Amniotic stem cell (primary cell): ENCODE measurements at places on chromosomes 6 and 20.
A peak's percentile ranks its signal among the peaks of the same experiment; 100 is the strongest.

DNA sequence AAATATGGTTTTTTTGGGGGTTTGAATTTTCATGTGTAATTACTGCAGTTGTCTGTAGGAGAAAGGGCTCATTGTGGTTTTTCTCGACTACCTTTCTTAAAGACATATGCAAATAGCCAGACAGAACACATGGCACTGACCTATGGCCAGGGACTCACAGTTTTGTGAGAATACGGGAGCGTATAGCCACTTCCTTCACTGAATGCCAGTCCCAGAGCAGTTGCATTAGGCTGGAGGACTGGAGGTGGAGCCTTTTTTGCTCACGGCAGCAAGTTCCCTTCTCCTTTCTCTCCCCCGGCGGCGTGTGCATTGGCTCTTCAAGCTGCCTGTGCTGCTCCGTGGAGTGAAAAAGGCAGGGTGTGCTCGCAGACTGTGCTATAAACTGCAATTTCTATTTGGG is 114.9 kb downstream of the AKAP7 start:
- DNase-seq = no peak

GRCh38 chr20:38555395-38555794 is 25.6 kb upstream of the ADIG start:
- no peak for DNase-seq

GRCh38 chr20:11443382-11444119 is 474.1 kb upstream of the BTBD3 start:
- no peak for DNase-seq

- DNase-seq = no peak
Observed at GRCh38 chr6:107114926-107115694, at the start of gene BEND3. BEND3 (minus strand) TSS chr6:107115515; CDS start chr6:107099285, 16,230 bp downstream.

- DNase-seq = no peak
Observed at GRCh38 chr6:64249115-64249514, 613.5 kb downstream of the PHF3 start.

GRCh38 chr20:50582092-50582491 is 71.9 kb downstream of the PTPN1 start:
- DNase-seq = no peak

DNA sequence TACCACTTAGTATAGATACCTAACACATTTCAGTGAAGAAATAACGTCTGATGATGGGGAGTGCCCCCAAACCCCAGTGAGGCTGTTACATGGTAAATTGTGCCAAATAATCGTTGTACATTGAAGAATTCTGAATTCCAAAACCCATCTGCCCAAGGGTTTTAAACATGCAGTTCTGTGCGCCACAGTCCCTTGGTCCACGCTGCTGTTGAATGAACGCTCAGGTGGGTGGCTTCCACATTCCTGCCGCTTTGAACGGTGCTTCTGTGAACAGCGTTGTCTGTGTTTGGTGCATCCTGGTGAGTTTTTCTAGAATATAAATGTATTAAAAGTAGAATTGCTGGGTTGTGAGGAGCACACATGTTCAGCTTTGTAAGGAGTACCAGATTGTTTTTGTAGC is 2.9 kb downstream of the GID8 start:
- no peak for DNase-seq

GRCh38 chr20:63194007-63194796 is 21.7 kb downstream of the YTHDF1 start:
- DNase-seq = no peak

- DNase-seq = no peak
Observed at GRCh38 chr20:61901392-61902220, 164.1 kb downstream of the TAF4 start.

- DNase-seq = no peak
Observed at GRCh38 chr6:25585225-25585624, 66.8 kb upstream of the SCGN start.

- no peak for DNase-seq
Observed at GRCh38 chr6:134267917-134268361, 50.0 kb downstream of the SGK1 start.

DNA sequence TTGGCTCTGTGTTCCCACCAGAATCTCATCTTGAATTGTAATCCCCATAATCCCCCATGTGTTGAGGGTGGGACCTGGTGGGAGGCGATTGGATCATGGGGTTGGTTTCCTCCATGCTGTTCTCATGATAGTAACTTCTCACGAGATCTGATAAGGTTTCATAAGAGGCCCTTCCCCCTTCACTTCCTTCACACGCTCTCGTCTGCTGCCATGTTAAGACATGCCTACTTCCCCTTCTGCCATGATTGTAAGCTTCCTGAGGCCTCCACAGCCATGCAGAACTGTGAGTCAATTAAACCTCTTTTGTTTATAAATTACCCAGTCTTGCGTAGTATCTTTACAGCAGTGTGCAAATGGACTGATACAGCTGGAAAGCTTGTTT is 90.0 kb downstream of the ELOVL5 start:
- DNase-seq = no peak

GRCh38 chr6:2891768-2892170 is 11.3 kb downstream of the SERPINB9 start:
- no peak for DNase-seq

DNA sequence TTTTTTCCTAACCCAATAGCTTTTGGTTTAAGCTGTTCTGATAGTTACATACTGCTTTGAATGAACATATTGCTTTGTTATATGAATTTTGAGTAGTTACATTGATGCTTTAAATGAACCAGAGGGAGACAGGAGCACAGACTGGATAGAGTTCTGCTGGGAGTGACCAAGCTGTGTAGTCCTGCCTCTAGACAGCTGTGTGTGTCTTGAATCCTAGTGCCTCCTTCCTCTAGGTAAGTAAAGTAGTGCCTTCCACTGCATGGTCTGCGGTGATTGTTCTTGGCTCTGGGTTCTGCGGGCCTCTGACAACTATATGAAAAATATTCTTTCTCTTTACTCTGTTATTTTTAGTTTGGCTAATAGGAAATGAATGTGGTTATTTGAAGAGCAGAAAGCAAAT is 46.0 kb upstream of the ADGRG6 start:
- DNase-seq = no peak

GRCh38 chr6:145081677-145082076 is 653.6 kb downstream of the EPM2A start:
- no peak for DNase-seq

- DNase-seq = no peak
Observed at GRCh38 chr6:165937564-165938358, 229.9 kb downstream of the TBXT start.

GRCh38 chr20:63857764-63858392 is 3.4 kb upstream of the ABHD16B start:
- no peak for DNase-seq

GRCh38 chr6:80946402-80946801 is 806.1 kb downstream of the TENT5A start:
- no peak for DNase-seq

- no peak for DNase-seq
Observed at GRCh38 chr6:27837625-27838057, 74.6 kb downstream of the OR2B2 start.

GRCh38 chr20:50395251-50395729 is 114.9 kb upstream of the PTPN1 start:
- no peak for DNase-seq

DNA sequence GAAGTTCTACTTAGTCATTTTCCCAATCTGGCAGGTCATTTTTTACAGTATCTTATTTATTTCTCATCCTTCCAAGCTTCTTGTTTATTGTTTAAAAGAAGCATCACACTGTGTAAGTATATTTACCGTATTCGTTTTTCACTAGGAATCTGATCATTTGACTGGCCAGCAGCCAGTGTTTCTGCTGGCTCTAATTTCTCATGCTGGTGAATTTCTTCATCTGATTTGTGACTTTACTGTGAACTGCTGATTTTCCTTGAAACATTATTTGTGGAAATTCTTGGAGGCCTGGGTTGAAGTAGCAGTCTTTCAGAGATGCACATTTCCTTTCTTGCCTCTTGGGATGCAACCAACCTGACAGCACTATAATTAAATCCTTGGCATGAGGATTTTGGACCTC is 65.9 kb downstream of the PREP start:
- no peak for DNase-seq

GRCh38 chr6:136077834-136078576 is 172.1 kb downstream of the MTFR2 start:
- DNase-seq = peak; percentile 87

- DNase-seq = no peak
Observed at GRCh38 chr6:133779916-133780695, 108.8 kb upstream of the TCF21 start.

GRCh38 chr6:100999034-100999597 is 118.0 kb upstream of the ASCC3 start:
- no peak for DNase-seq

DNA sequence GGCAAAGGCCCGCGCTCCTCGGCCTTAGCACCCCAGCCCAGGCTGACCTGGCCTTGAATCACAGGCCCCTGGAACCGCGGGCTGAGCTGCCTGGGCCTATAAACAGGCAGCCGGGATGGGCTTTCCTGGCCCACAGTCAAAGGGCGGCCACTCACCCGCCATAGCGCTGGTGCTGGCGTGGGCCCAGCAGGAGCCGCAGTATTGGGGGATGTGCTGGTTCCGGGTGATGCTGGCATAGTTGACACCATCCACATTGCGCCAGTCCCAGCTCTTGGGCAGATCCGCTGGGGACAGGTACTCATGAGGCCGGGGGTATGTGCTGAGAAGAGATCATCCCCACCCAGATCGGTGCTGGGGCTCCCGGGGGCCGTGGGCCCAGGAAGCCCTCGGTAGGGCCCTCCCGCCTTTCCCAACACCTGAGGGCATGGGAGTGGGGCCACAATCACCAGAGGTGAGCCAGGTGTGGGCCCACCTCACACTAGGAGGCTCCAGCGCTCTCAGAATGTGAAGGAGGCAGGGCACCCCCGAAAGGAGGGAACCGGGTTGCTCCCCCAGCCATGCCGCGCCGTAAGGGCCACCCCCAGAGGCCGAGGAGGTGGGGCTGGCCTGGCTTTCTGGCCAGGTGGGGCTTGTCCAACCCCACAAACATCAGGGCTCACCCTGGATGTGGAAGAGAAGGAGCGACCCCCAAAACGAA is 739 bp downstream of the CTSZ start:
- no peak for DNase-seq

GRCh38 chr20:64245746-64246595 is 9.6 kb upstream of the PCMTD2 start:
- no peak for DNase-seq

DNA sequence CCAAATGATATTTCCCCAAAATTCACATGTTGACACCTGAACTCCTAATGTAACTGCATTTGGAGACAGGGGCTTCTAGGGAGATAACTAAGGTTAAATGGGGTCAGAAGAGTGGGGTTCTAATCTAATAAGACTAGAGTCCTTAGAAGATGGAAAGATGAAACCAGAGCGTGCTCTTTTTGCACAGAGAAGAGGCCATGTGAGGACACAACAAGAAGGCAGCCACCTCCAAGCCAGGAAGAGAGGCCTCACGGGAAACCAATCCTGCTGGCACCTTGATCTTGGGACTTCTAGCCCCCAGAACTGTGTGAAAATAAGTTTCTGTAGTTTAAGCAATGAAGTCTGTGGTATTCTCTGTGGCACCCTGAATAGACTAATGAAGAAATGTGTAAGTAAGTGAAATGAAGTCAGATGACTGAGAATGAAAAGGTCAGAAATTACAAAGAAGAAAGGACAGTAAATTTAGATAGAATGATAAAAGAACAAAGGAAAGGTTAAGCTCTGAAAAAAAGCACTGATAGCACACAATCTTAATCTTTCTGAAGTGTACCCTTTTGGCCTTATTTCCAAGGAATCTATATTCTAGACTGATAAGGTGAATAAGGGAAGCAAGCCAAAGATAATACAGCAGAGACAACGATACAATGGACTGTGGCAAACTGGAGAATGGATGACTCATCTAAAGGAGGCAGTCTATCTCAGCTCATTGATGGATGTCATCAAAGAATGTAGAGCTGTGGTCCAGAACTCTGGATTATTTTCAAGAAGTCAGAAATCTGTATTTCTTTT is 110.4 kb downstream of the MYB start:
- no peak for DNase-seq

DNA sequence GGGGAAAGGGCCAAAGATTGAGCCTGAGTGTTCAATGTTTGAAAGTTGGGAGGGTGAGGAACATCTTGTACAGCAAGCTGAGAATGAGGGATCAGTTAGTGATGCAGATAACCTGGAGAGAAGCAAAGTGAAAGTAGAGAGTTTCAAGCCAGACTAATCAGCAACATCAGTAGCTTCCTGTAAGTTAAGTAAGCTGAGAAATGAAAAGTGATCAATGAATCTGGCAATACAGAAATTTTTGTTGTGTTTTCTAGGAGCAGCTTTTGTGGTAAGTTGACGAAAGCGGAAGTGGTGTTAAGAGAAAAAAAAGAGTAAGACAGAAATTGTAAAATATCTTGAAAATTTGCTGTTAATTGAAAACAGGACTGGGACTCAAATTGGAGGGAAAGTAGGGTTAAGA is 855.5 kb upstream of the MAP3K7 start:
- no peak for DNase-seq

DNA sequence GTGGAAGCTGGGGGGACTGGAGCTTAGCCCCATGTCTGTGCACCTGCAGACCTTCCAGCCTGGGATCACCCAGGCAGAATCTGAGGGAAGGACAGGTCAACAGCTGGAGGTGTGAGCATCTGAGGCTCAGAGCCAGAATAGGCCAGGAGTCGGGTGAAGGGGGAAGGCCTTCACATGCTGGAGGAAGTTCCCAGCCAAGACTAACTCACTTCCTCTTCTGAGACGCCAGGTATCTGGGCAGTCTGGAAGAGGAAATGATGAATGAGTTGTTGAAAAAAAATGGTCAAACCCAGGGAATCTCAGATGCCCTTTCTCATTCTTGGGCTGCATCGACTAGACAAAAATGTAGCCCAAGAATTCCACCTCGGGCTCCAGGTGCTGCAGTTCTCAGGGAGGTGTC is 73.6 kb upstream of the TIAM2 start:
- DNase-seq = no peak

DNA sequence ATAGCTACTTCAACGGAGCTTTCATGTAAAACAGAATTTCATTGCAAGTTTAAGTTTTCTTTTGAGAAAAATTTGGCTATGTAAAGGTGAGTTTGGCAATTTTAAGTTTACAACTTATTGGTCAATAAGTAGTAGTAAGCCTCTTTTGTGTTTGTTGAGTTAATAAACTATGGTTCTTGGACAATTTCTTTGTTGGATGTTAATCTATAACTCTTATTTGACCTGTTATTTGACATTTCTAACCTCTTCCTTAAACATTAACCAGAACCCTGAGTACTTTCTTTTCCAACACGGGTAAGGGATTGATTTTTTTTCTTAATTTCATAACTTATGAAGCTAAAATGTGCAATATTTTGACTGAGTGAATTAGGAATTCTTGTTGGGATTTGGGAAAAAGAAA is 354.4 kb downstream of the PRKN start:
- no peak for DNase-seq

- no peak for DNase-seq
Observed at GRCh38 chr20:21719592-21720214, 14.2 kb downstream of the PAX1 start.

DNA sequence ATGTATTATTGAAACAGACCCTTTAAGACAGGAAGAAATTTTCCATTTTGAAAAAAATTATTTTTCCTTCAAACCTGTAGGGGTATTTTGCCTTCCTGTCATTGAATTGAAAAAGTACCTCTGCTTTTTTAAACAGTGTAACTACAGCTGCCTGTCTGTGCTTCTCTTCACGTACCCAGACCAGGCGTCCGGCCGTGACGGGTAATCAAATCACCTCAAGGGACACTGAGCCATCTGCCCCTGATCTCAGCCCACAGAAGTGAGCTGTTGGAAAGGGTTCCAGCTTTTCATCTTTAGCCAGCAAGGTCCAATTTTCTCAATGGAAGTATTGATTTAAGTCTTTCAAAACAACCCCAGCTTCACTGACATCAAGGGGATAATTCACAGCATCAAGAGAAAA is 58.0 kb downstream of the SLC35D3 start:
- no peak for DNase-seq

GRCh38 chr20:48612335-48612734 is 215.5 kb downstream of the PREX1 start:
- no peak for DNase-seq

GRCh38 chr6:33851959-33852358 is 48.2 kb upstream of the MLN start:
- DNase-seq = no peak
